T-helper 1 cell (primary cell): ENCODE measurements at places on chromosomes 2 and 18.

- no peak for DNase-seq
These were observed 5.9 kb upstream of the LRPPRC start for GRCh38 chr2:44001716-44002115.

DNA sequence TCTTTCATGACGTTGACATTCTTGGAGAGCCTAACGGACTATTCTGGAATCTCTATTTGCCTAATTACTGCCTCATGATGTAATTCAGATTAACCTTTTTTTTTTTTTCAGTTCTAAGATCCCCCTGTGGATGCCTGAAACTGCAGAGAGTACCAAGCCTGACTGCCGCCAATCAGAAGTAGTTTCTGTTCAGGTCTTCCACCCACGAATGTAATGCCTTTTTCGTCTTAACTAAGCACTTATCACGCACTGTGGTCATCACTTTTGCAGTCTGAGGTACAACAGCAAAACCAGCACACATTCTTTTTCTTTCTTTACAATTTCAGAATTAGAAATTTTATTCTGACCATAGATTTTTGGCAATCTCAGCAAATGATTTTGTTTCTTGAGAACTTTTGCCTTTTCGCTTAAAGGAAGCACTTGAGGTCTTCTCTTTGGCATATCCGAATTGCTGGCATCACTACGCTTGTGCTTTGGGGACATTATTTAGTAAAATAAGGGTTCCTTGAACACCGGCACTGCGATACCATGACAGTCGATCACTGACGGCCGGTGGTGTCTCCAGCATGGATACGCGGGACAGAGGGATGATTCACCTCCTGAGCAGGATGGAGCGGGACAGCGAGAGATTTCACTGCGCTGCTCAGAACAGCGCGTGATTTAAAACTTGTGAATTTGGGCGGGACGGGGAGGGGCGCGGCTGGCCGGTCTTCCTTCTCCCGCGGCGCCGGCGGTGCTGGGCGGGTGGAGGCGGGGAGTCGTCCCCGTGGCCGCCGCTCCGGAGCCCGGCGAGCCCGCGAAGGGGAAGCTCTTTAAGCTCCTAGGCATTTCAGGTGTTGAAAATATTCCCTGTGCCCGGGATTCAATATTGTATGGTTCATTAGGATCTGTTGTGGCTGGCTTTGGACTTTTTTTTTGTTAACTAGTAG, 32.0 kb upstream of the GPR55 start:
- no peak for DNase-seq

DNA sequence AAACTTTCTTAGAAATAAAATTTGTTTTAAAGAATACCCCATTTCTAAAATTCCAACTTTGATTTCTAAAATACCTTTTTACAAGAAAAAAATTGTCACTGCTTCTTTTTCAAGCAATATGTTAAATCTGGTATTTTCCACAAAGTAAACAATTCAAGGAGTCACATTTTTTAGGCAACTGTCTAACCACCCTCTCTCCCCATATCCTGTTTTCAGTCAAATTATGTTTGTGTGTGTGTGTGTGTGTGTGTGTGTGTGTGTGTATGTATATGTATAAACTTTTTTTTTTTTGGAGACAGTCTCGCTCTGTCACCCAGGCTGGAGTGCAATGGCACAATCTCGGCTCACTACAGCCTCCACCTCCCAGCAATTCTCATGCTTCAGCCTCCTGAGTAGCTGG, 59.3 kb downstream of the ADNP2 start:
- no peak for DNase-seq

GRCh38 chr2:209121691-209122090, 302.2 kb upstream of the MAP2 start:
- no peak for DNase-seq

GRCh38 chr2:215357660-215358059, 45.8 kb downstream of the ATIC start:
- no peak for DNase-seq

DNA sequence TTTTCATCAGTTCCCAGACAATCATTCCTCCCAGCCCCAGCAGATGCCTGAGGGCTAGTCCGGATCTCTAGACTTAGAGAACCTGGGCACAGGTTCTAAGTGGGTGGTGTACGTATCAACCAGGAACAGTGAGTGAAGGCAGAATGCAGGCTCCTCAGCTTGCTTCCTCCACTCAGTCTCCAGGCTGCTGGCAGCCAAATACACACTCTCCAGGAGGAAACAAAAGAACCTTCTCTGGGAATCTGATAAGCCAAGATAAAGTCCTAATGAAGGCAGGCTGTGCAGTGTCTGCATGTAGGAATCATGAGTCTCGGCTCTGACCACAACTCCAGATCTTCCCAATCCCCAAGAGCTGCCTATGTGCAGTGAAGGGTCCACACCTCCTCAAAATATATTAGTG, 245.7 kb downstream of the SP3 start:
- no peak for DNase-seq

GRCh38 chr18:6270771-6271216, 143.9 kb downstream of the L3MBTL4 start:
- no peak for DNase-seq

DNA sequence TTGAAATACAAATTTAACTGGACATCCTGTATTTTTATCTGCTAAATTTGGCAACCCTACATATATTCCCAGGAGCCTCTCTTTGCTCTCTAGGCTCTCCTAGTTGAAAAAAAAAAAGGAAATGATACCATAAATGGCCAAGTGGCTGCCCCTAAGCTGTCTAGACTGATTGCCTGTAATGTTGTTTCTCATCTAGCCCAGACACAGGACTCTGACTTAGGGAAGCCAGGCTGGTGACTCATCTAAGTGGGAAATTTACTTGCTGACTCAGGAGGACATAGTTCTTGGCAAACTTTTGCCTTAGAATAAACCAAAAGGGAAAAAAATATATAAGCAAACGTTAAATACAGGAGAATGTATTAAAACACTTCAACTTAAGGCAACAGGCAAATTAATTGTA, 14.6 kb upstream of the ITGAV start:
- no peak for DNase-seq

- no peak for DNase-seq
These were observed 188.2 kb downstream of the ZFP36L2 start for GRCh38 chr2:43038034-43038695.

GRCh38 chr2:59734743-59735142, 818.7 kb downstream of the BCL11A start:
- no peak for DNase-seq

DNA sequence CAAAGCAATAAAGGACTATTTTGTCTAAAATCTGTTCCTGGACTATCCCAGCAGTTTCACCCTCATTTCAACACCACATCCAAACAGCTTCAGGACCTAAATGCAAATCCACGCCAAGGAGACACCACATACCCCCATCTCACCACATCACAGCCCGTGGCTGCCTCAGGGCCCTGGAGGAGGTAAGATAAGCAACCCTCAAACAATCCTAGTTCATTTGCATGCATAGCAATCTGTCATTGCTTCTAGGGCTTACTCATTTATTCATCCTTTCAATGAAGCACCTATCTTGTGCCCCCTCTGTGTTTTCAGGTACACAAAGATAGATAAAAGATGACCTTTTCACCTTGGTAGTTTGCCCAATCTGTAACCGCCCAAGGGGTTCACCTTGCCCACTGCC, 86.5 kb downstream of the VSNL1 start:
- DNase-seq, result no peak

DNA sequence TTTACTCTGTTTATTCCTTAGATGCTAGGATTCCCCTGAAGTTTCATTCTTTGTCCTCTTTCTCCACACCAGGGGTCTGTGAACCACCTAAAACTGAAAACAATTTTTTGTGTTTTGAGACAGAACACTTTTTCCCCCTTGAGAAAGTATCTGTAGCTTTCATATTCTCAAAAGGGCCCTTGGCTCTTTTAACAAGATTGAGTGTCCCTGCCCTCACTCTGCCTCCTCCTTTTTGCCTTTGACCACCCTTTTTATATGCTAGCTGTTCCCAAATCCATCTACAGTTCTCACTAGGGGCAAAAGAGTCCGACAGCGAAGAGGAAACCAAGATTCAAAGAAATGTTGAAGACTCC, 883 bp upstream of the EHBP1 start:
- no peak for DNase-seq

- DNase-seq, result no peak
These were observed 10.4 kb downstream of the HOXD8 start for GRCh38 chr2:176139661-176140512.

DNA sequence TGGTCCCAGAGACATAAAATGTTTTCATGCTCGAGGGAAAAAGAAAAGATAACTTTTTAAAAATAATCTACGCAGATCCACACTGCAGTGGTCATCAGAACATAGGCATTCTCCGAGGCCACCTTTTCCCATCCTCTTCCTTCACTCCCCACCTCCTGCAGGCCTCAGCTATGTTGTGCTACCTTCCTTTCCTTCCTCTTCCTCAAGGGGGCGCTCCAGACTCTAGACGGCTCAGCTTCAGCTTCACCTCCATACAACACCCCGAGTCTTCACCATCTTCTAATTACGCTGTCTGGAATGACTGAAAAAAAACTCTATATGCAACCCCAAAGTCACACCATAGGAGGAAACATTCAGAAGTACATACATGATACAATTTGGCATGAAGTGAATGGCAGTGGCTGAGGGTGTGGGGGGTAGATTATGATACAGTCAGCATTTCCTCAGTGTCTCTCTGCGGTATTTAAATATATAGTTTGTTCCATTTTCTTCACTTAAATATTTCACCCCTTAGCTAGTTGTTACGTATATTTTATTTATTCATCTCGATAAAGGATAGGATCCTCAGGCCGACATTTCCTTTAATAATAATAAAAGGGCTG, 583.6 kb downstream of the IRS1 start:
- DNase-seq, result peak; percentile 39

- no peak for DNase-seq
These were observed 12.5 kb downstream of the FBXO11 start for GRCh38 chr2:47893771-47894170.

DNA sequence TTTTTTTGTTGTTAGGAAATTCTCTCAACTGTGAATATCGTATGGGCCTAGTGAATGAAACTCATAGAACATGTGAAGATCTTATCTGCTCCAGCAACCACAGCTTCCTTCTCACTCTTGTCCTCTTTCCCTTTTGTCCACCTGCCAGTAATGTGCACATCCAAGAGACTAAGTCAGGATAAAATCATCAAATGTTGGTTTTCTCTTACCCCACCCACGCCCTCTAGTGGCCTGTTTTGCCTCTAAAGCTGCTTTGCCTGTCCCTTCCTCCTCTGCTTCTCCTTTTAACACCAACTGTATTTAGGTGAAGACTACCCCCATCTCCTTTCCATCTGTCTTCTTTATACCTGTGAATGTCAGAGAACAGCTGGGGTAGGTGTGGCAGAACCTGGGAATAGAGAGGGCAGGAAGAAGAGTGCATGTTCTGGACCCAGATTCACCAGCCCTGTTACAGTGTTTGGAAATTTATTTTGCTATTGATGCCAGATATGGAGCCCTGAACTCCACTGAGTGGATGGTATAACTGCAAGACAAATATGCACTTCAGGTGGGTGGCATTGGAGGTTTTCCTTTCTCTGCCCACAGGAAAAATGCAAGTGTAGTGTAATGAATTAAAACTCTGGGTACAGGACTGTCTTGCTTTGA, 8.4 kb upstream of the MGAT5 start:
- DNase-seq, result peak; percentile 63

DNA sequence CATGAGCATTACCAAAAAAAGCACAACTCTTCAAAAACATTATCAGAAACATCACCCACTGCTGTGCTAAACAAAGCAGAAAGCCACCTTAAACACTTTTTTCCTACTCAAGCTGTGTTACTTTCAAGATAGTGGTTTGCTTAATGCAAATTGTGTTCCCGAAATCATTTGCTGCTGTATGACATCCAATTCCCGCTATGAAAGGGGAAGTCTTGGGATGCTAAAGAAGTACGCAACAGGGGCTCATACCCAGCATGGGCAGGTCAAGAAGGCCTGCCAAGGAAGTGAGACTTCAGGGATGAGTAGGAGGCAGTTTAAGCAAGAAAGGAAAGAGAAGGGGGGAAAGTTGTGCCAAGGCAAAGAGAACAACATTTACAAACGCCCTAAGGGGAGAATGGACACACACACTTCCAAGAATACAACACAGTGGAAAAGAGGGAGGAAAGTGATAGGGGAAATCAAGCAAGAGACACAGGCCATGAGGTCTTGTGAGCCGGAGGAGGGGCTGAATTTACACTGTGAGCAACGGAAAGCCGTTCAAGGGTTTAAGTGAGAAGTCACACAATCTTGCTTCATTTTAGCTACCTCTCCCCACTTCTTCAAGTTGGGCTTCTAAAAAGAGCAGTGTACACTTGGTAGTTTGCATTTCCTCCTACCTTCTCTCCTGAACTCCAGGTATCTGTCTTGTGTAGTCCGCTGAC, 4.0 kb downstream of the PTPN2 start:
- DNase-seq, result no peak

GRCh38 chr18:22165049-22165602, 4.3 kb upstream of the GATA6 start:
- DNase-seq, result no peak

DNA sequence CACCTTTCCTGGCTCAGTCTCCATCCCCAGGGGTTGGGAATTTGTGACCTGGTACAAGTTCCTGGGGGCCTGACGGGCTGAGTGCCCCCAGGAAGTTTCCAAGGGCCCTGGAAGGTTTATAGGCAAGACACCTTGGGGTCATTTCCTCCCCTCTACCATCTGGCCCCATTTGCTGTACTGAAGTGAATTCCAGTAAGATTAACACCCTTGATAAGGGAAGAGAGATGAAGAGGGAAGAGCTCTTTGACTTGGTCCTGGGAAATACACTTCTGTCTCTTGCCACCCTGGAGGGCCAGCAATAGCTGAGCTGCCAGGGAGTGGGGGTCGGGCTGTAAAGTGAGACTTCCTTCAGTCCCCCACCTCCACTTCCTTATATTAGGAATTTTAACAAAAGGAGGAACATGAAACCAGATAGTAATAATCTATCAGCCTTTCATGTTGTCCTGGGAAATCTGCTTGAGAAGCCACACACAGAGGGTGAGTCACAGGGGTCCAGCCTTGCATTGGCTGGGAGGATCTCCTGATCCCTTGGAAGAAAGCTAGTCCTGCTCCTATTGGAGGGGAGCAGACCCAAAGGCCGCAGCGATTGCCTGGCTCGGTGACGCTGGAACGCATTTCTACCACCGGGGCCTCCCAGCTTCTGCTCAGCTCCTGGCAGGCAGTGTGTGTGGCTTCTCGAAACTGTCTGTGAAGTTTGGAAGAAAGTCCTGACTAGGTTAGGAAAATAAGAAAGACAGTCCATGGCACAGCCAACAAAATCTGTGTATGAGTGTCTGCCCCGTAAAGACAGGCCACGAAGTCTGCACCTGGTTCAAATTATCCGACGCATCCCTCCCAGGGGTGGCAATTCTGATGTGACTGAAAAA, 87.3 kb downstream of the ACAA2 start:
- DNase-seq, result no peak

DNA sequence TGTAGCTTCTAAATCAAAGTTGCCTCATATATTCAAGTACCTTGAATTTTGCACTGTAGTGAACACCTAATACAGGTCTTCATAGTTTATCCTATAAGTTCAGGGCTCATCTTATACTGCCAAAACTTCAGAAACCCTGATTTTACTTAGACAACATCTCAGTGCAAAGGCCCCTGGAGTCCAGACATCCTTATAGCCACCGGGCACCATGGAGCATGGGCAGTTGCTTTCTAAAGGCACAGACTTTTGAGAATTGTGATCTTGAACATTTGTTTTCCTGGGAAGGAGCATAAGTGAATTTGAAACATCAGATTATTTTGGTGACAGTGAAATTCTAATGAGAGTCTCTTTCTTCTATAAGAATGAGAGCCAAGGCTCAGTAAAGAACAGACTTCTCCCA, 292.3 kb downstream of the CYRIA start:
- no peak for DNase-seq
